Motor neuron (in vitro differentiated cells): ENCODE measurements at places on chromosomes 12 and 14.
A peak's percentile ranks its signal among the peaks of the same experiment; 100 is the strongest.

DNA sequence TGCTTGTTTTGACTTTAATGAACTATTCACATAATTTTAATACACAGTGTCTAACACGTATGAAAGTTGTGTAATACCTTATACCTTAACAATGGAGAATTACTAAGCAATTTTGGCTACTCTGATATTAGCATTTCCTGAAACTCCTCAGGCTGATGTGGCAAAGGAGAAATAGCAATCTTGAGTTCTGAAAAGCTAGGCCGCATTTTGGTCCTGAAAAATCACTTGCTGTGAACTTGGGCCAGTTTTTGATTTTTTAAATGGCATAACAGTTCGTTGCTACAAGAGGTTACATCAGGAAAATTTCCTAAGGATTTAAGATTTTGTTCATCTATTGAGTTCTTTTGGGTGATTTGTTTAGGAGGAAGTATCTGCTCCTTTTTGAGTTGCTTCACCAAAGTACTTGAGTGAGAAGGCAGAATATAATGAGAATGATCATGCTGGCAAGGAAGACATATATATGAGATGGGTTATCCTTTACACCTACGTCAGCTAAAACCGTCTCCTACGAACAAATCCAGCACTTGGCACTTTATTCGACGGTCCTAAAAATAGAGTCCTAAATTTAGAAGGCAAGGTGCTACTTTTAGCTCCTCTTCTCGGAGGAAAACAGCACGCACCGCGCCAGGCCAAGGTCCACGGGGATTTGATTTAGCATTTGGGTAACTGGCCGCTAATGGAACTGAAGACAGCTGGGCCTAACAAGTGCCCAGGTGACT is 32.2 kb downstream of the MIA2 start:
- no peak for ATAC-seq

DNA sequence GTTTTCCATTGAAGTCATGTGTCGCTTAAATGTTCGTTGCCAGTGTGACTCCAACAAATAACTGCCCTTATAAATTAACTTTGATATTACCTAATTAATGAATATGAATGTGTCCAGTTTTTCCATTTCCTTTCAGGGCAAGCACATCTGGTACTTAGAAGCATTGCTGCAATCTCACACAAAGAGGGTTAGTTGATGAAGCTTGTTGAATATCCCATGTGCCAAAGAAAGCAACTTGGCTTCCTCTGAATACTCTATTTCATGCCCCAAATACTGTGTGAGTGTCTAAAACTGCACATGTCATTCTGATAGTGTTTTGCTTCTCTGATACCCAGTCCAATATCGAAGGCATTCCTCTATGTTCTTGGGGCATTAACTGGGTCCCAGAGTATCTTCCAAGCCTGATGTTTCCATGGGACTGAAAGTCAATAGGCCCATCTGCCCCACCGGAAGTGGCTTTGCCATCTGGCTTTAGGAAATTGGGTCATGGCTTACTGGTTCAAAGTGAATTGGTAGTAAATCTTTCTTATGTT is 75.8 kb upstream of the CNTN1 start:
- no peak for ATAC-seq

DNA sequence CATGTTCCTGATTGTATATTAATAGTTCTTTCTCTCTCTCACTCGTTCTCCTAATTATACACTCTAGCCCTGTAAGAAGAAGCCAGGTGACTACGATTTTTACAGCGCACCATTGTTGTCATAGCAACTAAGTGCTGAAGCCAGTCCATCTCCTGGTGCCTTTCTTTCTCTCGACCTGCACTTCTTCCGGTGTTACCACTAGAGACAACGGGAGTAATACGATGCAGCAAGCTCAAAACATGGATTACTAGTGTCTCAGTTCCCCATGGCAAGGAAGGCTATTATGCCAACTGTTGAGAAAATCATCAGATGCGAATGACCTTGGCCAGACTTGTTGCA is 40.8 kb upstream of the DCD start:
- no peak for ATAC-seq

DNA sequence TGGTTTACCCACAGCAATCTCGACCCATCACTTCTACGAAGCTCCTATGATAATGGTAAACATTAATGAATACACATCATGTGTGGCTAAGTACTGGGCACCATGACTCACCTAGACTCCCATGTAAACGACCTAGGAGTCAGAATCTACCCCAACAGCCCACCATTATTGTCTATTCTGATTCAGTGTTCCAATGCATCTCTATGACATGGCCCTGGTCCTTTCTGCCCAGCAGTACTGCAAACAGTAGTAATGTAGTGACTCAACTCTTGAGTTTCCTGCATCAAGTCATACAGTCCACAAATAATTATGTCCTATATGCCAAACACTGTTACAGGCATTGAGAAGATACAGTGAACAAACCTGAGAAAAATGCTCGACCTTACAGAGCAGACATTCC is 14.6 kb downstream of the GTF2A1 start:
- ATAC-seq: no peak

DNA sequence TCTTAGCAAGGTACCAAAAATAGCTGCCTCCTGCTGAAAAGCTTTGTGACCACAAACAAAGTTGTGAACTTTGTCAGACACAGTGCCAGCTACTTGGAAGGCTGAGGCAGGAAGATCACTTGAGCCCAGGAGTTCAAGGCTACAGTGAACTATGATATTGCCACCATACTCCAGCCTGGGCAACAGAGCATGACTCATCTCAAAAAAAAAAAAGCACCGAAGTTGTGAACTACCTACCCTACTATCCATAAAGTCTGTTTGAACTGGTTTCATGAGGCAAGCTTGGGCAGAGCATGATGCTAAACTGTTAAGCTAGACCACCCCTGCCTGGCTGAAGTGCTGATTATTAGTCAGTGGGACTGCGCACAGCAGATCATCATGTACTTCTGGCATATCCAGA is 75.5 kb downstream of the RAD52 start:
- peak; percentile 61 for ATAC-seq

DNA sequence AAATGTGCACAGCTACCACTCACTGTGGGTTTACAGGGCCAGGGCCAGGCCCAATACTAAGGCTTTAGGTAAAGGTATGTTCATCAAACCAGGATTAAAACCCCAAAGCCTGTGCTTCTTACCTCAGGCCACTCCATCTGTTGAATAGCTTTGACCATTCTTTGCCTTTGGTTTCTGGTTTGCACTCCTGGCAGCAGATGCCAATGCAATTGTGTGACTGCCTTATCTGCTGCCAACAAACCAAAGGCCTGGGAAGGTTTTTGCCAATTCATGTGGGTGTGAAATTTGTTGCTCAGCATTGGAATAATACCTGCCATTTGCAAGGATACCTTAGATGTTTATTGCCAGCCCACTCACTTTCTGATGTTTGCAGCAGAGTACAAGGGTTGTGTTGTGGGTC is 221.6 kb downstream of the C12orf75 start:
- ATAC-seq: no peak

GRCh38 chr14:68726093-68726695 is 66.7 kb downstream of the ZFP36L1 start:
- ATAC-seq: no peak

- ATAC-seq: peak; percentile 84
Measured at GRCh38 chr14:76918782-76919394, 92.7 kb downstream of the LRRC74A start.

DNA sequence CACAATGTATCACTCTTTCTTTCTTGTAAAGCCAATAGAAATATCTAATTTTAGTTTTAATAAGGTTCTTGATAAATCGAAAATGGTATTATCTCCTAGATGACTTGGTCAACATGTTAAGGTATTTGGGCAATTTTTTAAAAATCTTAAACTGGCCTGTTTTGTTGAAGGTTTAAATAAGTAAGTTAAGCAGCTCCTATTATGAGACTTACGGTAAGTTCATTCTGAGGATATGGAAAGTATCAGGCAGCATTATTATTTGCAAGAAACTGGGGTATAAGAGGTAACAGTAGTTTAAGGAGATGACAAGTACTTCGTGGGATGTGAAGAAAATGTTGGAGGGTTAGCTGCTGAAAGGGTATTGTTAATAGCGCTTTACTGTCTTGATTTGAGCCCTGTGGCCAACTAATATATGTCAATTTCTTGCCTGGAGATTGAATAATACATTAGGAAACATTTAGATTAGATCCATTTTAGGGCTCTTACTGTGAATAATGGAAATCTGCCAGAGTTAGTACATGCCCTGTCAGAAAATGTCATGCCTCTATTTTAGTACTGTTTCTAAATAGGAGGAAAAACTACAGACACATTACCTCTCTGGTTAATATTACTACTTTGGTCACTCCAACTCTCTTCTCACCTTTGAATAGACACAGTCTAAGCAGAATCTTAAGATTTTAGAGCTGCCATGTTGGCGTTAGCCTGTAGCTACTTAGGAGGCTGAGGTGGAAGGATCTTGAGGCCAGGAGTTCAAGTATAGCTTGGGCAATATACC is 5.0 kb downstream of the STRAP start:
- ATAC-seq: no peak

- ATAC-seq: no peak
Measured at GRCh38 chr14:106846218-106846617, 1319.8 kb downstream of the TMEM121 start.

GRCh38 chr12:79557690-79558315 is 133.0 kb downstream of the PAWR start:
- ATAC-seq: no peak
